ENCODE measurements at places on chromosomes 16 and 17.

- no peak for DNase-seq
Observed at GRCh38 chr17:80449930-80450576, 26.4 kb downstream of the NPTX1 start.

- DNase-seq: no peak
Observed at GRCh38 chr17:35479271-35479670, 30.7 kb upstream of the SLFN13 start.

DNA sequence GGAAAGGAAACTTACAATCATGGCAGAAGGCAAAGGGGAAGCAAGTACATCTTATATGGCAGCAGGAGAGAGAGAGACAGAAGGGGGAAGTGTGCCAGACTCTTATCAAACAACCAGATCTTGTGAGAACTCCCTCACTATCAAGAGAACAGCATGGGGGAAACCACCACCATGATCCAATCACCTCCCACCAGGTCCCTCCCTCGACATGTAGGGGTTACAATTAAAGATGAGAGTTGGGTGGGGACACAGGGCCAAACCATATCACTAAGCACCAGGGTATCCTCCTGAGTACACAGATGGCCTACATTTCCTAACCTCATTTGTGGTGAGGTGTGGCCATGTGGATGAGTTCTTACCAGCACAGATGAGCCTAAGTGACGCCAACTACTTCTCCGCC, 348.6 kb upstream of the ZFHX3 start:
- DNase-seq: no peak

GRCh38 chr16:28609631-28610594, at the start of gene SULT1A1:
TSS of gene SULT1A1 (minus strand) at chr16:28610044. CDS start at chr16:28608855, 1,189 bp downstream.
- no peak for DNase-seq

- DNase-seq: no peak
Observed at GRCh38 chr17:73835605-73836004, 191.4 kb upstream of the SDK2 start.
